ENCODE measurements at places on chromosomes 13 and 19.

GRCh38 chr19:6138066-6138465 is 2.6 kb downstream of the ACSBG2 start:
- no peak for DNase-seq

- no peak for DNase-seq
Observed at GRCh38 chr13:23953860-23954512, 56.7 kb upstream of the C1QTNF9B start.

DNA sequence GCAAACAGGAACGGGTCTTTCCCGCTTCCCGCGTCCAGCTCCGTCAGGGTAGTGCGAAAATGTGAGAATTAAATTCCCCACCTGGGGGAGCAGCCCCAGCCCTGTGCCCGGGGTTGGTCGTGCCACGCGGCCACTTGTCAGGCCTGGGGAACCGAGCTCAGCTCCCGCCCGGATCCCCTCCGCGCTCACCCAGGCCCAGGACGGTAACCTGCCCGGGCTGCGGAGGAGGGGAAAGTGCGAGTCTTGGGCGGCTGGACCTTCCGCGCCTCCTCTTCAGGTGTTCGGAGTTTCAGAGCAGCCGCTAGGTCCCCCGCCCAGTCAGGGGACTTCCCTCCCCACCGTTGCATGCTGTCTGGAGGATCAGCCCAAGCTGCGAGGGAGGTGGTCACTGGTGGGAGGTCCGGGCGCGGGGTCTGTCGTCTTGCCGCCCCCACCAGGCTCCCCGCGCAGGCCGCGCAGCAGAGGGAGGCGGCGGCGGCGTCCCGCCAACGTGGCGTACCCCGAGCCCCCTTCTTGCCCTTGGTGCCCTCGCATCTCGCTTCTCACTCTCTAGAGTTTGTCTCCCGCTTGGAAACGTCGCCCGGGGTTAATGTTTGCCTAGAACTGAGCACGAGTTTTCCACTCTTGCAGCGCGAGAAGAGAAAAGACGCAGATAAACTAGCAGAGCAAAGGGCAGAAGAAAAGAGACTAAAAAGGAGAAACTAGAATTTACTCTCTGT is 8.1 kb downstream of the URAD start:
- no peak for DNase-seq

- no peak for DNase-seq
Observed at GRCh38 chr13:111640476-111640875, 320.0 kb downstream of the TEX29 start.

GRCh38 chr19:35228177-35228930 is at the start of gene FAM187B:
Gene FAM187B (minus strand): TSS chr19:35228739. CDS start chr19:35228680, 59 bp downstream.
- DNase-seq = no peak

DNA sequence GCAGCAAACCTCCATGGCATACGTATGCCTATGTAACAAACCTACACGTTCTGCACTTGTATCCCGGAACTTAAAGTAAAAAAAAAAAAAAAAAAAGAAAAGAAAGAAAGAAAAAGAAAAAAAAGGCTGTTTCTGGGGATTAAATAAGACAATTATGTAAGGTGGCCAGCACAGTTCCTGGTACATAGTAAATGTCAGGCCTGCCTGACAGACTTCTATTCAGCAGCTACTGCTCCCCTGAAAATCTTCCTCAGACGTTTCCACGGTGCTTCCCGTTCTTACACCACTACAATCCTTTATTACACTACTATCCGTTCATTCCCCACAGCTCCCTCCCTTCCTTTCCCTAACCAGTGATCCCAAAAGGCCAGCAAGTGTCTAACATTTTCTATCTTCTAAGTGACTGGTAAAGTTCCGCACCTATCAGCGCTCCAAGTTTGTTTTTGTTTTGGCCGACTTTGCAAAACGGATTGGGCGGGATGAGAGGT is 636 bp upstream of the RB1 start:
- no peak for DNase-seq

DNA sequence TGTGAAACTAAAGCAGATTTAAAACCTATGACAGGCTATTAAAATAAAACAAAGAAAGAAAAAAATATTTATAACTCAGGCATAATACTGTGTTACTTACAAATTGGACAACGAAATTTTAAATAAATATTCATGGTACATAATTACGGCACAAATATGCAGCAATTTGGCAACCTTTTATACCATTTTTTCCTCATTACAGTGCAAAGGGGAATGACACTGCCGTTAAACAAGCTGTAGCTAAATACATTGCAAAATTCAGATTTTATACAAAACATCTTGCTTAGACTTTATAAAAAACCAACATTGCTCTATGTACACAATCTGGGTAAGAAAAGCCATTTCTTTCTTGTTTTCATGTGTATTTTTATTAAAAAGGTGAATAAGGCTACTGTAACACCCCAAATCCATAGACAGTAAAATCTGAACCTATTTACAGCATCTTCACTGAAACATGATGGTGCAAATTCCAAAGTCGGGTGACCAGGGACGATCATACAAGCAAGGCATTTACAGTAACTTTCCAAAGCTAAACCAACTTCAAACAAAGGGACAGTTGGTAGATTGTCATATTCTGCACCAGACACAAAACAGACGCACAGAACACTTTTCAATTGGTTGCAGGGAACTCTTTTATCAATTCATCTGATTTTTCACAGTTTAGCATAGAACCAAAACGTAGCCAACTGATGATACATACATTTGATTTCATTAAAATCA is 45.5 kb downstream of the EFNB2 start:
- no peak for DNase-seq

DNA sequence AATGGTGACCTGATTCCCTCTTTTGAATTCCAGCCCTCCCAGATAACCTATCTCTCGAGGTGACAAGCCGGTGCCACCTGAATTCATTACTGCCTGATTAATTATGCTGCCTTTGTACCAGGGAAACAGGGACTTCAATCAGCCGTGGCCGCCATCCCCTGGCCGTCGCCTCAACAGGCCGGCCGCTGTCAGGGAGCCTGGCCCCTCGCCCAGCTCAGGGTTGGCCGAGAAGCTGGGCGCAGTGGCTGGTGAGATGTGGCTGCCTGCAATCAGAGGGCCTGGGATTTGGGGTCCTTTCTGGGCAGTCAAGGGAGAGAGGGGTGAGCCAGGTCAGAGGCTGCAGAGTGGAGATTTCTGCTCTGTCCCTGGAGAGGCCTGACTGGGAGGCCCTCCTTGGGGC is 91.2 kb downstream of the KCTD15 start:
- no peak for DNase-seq

- no peak for DNase-seq
Observed at GRCh38 chr13:25978961-25979360, 72.9 kb downstream of the SHISA2 start.

DNA sequence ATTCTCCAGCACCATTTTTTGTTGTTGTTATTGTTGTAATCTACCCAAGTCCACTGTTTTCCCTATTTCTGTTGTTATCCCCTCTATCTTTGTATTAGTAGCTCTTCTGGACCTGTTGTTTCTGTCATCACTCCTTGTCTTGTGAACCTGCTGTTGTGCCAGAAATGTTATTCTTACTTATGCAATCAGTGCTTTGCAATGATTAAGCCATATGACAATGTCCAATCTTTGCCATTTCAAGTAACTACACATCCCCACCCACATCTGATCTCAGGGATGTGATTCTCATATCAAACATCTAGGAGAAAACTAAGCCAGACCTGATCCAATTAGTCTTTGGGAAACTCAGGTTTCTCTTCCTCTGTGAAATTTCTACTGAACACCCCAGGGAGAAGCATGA is 472.6 kb upstream of the KLHL1 start:
- no peak for DNase-seq

- no peak for DNase-seq
Observed at GRCh38 chr19:10508707-10509106, 5.6 kb upstream of the KEAP1 start.

GRCh38 chr13:94696171-94696570 is 16.2 kb downstream of the SOX21 start:
- no peak for DNase-seq

DNA sequence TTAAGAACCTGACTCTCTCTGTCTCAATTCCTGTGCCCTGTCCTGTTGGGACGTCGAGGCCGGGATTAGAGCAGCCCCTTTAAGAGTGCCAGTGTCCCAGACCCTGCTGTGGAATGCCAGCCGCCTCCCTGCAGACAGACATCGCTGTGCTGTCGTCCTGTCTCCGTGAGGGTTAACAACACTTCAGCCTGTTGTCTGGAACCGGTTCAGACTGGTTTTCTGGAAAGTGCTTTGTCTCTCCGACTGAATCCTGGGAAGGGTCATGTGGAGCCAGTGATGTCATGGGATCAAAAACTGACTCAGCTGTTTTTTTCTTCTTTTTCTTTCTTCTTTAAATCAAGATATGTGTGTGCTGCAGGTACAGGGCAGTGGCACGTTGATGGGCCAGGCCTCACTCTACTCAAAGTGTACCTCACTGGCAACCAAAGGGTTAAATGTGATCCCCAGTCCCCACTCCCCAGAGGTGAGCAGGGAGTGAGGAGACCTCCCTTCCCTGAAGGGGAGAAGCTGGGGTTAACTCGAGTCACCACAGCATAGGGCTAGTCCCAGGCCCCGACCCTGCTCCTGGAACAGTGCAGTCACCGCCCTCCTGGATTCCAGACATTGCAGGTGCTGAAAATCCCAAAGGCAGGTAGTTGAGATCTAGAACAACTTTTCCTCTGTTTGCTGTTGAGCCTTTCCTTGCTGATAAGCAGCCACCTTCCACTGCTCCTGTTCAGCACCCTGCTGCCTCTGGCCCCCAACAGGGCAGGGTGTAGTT is 50.8 kb downstream of the TSSK6 start:
- DNase-seq = peak; percentile 78

DNA sequence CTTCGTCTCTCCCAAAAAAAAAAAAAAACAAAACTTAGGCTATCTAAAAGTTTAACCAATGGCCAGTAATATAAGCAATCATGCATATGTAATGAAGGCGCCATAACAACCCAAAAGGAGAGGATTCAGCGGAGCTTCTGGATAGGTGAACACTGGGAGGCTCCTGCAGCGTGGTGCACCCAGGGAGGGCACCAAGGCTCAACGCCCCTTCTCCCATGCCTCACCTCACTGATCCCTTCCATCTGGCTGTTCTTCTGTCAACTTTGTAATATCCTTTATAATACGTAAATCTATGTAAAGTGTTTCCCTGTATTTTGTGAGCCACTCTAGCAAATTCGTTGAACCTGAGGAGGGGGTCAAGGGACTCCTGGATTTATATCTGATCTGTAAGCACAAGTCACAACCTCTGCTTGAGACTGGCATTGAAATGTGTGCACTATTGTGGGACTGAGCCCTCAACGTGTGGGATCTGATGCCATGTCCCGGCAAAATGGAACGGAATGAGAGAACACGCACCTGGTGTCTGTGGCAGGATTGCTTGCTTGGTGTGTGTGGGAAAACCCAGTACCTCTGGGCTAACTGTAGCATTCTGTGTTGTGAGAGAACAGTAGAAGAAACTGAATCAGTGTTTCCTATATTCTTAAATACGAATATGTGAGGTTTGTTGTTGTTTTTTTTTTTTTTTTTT is 521 bp upstream of the ZNF665 start:
- DNase-seq = no peak

DNA sequence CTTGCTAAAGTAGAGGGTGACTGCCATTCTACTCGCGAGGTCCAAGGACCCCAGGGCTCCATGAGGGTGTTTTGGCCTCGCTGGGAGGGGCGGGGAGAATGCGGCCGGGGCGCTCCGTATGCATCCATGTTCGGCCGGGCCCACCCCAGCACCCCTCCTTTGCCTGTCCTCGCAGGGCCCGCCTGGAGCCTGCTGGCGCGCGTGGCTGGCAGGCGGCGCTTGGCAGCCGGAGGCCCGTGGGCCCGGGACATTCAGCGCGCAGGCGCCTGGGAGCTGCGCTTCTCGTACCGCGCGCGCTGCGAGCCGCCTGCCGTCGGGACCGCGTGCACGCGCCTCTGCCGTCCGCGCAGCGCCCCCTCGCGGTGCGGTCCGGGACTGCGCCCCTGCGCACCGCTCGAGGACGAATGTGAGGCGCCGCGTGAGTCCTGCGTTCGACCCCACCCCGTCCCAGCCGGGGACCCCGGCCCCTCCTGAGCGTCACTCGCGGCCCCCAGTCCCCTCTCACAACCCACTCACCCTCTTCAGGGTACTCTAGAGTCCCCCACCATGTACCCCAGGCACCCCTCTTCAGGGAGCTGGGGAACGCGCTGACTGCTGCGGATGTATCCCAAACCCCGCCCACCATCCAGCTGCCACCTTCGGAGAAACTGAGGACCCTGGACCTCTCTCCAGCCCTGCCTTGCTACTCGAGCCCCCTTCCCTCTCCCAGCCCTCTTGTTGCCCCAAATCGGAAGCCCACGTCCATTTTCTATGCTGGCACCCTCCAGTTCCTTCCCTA is 4.1 kb downstream of the DLL3 start:
- DNase-seq = no peak

DNA sequence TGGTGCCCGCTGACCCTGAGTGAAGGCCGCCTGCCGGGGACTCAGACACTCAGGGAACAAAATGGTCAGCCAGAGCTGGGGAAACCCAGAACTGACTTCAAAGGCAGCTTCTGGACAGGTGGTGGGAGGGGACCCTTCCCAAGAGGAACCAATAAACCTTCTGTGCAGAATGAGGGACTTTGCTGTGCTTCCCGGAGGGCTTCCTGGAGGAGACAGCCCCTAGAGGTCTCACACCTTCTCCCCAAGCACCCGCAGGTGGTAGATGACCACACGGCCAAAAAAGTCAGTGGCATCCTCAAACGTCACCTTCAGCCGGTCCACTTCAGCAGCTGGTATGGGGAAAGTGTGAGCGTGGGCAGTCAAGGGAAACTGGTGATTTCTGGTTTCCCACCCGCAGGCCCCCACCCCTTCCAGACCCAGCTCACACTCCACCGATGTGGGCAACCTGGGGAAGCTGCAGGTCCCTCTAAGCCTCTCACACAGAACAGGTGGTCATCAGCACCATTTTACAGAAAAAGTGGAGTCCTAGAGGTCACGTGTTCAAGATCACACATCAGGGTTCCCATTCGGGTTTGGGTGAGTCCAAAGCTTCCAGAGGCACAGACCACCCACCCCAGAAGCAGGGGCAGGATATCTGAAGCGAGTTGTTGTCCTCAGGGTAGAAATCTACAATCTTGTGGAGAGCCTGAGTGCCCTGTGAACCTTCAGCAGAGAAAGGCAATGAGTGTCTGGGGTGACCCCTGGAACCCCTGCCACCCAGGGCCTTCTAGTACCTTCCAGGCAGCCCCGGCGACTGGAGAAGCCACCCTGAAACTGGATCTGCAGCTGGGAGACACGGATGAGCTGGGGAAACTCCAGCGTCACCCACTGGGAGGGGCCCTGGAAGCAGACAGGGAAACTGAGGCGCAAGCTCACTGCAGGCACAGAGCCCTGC is 1.2 kb downstream of the NR2C2AP start:
- no peak for DNase-seq

GRCh38 chr19:43678512-43679261 is 8.7 kb upstream of the PLAUR start:
- DNase-seq = no peak

- DNase-seq = no peak
Observed at GRCh38 chr19:48705431-48705830, 9.7 kb downstream of the FUT2 start.

DNA sequence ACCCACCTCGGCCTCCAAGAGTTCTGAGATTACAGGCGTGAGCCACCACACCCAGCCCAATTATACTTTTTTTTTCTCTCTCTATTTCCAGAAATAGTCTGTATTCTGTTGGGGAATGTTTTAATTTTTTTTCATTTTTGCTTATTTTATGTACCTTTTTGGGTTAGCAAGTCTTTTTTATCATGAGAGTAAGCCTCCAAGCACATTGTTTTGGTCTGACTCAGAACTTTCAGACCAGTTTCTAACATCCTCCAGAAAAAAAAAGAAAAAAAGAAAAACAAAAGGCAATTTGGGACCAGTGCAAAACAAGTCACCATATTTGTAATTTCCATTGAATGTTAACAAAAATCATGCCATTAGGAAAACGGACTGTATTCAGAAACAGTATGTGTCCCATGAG is 1465.5 kb downstream of the SLITRK5 start:
- no peak for DNase-seq

Data from urinary bladder (tissue), 4 donors.